SIG-M5 (cell line): ENCODE measurements at places on chromosomes 6 and 20.

GRCh38 chr6:85460921-85461797 is 11.3 kb downstream of the NT5E start:
- peak; percentile 36 for DNase-seq

DNA sequence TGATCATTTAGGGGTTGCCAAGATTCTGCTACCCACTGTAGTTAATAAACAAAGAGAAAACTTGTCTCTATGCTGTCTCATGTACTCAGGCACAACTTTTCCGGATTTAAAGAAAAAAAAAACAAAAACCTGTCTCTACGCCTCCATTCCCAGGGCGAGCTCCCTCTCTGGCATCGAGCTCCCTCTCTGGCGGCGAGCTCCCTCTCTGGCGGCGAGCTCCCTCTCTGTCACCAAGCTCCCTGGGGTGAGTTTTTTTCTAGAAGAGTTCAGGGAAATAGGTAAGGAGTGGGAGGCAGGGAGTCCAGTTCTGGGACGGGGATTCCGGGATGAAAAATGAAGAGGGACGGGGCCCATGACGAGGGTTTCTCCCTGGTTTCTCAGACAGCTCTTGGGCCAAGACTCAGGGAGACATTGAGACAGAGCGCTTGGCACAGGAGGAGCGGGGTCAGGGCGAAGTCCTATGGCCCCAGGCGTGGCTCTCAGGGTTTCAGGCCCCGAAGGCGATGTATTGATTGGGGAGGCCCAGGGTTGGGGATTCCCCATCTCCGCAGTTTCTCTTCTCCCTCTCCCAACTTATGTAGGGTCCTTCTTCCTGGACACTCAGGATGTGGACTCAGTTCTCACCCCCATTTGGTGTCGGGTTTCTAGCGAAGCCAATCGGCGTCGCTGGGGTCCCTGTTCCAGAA is 16.5 kb upstream of the HLA-A start:
- no peak for DNase-seq

- no peak for DNase-seq
These were observed 114.4 kb downstream of the FOXC1 start for GRCh38 chr6:1724124-1724523.

DNA sequence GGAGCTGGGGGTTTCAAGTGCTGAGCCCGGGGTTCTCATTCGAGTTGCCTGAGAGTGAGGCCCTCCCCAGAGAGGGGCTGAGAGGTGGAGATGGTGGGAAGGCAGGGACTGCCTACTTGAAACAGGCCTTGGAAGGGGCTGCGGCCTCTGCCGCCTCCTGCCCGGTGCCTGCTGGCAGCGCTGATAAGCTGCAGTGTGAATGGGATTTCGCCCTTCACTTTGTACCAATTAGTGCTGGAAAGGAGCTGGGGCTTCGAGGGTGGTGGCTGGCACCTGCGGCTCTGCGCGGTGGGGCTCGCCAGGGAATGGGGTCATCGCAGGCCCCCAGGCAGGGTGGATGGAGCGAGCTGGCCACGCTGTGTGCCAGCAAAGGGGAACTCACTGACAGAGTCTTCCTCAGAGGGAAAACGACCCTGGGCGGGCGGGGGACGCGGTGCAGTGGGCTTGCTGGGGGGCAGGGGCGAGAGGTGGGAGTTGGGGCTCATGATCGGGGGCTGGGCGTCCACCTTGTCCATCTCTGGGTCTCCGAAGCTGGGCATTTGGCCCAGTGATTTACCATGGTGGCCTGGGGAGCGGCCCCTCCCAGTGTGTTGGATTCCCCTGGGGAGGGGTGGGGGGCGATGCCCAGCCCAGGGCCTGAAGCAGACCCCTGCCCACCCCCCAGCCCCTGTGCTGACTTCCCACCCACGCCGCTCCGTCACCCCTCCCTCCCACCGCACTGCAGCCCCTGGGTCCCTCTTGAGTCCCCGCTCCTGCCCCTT is 22.9 kb downstream of the COL20A1 start:
- no peak for DNase-seq

DNA sequence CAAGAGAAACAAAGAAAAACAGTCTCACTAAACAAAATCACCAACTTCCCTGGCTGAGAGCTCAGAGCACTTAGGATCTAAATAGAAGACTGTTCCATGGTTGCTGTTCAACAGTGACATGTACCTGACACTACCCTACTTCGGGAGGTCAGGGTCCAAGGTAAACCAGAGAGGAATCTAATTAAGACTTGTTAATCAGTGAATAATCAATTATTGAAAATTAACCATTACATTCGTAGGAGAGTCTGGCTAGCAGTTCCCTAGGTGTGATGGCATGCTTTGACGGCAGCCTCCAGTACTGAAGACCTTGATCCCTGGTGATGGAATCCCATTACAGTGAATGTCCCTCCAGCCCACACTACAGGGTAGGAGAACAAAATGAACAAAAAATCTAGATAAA is 154.0 kb upstream of the AFDN start:
- no peak for DNase-seq

GRCh38 chr6:38650207-38650752 is 10.6 kb upstream of the BTBD9 start:
- no peak for DNase-seq
